Activated T-helper 1 cell treated with anti-CD3 and anti-CD28 coated beads, Interleukin-2, amount 50 U/mL, for 16 hours (primary cell): ENCODE measurements at places on chromosomes 5 and 9.

GRCh38 chr9:111186021-111186530, 143.9 kb downstream of the OR2K2 start:
- DNase-seq = no peak

DNA sequence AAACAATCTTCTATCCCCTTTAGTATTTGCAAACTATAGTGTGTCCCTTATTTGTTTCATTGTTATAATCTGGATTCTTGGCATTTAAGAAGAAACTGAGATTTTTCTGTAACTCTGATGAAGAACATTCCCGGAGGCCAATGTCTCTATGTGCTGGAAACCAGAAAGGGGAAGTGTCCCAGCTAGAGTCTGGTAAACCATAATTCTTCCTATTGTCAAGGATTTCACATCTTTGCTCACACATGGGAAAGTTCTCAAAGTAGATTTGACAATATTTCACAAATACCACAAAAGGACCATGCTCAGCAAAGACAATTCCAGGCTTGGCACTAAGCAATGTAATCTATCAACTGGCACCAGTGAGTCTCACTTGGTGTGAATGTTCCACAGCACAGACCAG, 146.8 kb downstream of the MUSK start:
- DNase-seq = no peak

- DNase-seq = no peak
These were observed 43.7 kb downstream of the PHF2 start for GRCh38 chr9:93620041-93620506.

GRCh38 chr9:108339251-108339650, 516.5 kb downstream of the ACTL7B start:
- DNase-seq = no peak

DNA sequence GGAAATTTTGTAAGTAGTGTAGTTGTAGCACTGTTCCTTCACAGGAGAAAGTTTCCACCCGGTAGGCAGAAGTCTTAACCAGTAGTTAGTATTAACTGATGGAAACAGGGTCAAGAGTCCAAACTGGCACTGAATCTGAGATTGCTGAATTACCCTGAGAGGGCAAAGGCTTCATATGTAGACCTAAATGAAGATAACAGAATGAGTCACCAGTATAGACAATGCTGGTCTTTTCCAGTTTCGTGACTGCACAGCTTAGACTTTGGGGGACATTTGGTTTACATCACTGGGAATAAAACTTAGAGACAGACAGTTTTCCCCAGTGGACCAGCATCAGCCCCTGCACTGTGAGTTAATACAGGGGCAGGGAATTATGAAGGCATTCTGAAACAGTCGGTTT, 60.5 kb downstream of the PCSK5 start:
- no peak for DNase-seq

GRCh38 chr5:18660511-18660910, 1026.3 kb downstream of the TAF11L14 start:
- no peak for DNase-seq

- no peak for DNase-seq
These were observed 1.0 kb upstream of the NTMT1 start for GRCh38 chr9:129624947-129625346.

DNA sequence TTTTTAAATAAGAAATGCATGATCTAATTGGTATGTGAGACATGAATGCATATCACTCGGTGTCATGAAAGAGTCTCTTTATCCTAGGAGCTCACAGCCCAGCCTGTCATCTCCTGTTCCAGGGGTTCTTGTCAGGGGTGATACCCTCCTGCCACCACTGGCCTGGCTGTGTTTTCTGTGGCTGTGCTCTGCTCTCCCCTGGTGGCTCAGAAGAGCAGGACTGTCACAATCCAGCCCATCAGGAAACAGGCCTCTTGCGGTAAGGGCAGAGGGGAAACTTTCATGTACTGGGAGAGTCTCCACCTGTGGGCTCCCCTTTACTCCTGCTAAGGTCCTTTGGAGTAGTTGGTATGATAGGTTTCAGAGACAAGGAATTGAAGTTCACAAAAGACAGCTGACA, 240.2 kb upstream of the GLRA1 start:
- DNase-seq = no peak

DNA sequence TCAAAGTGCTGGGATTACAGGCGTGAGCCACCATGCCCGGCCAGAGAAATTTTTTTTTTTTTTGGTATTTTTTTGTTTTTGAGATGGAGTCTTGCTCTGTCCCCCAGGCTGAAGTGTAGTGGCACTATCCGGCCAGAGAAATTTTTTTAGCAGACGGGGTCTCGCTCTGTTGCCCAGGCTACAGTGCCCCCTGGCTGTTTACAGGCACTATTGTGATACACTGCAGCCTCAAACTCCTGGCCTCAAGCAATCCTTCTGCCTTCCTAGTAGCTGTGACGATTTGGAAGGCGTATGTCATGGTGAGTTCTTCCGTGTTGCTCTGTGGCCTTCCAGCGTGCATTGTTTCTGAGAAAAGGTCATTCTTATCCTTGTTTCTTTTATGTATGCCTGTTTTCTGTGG, 47.5 kb downstream of the CNOT6 start:
- DNase-seq = no peak

GRCh38 chr5:66307647-66308241, 163.6 kb downstream of the SREK1 start:
- no peak for DNase-seq

DNA sequence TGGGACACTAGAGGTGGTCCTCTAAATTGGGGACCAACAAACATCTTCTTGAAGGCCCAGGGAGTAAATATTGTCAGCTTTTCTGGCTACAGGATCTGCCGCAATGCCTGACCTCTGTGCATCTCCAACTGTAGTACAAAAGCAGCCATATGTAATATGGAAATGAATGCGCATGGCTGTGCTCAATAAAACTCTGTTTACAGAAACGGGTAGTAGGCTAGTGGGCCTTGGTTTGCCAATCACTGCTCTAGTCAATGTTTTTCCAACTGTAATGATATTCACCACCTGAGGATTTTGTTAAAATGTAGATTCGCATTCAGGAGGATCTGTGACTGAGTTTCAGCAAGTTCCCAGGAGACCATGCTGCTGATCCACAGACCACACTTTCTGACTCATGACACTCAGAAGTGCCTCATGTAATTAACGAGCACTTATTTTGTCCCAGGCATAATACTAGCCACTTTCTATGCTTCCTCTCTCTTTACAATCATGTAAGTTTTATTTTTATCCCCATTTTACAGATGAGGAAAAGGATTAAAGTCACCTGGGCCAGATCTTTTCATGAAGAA, 96.9 kb downstream of the MED27 start:
- no peak for DNase-seq

- no peak for DNase-seq
These were observed 41.1 kb downstream of the FGF1 start for GRCh38 chr5:142644640-142645361.

DNA sequence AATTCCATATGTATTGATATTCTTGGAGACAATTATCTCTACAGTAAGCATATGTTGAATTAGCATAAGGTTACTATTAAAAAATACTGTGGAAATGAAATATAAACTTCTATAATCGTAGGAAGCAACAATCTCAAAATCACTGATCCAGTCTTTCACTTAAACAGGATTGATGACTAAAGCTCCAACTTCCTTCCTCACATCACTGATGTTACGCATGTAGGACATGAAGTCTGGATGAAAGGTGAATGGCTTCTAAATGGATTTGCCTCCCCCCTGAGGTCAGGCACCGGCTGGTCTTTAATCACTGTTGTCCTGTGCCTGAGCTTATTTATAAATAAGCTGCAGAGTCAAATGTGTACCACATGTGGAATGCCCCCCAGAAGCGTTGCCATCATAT, 157.1 kb upstream of the NFIB start:
- DNase-seq = no peak

DNA sequence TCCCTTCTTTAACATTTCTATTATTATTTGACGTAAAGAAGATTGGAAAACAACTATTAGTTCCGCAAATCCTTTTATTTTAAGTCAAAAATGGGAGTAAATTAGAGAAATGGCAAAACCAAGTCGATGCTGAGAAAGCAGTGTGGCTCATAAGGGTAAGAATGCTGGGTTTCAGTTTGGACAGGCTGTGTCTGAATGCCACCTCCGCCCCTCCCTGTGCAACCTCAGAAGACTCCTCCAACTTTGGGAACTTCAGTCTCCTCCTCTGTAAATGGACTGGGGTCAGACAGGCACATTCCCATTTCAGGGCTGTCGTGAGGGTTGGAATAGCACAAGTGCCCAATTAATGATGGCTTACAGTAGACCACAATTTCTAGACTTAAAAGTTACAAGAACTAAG, 154.0 kb downstream of the GABBR2 start:
- no peak for DNase-seq

DNA sequence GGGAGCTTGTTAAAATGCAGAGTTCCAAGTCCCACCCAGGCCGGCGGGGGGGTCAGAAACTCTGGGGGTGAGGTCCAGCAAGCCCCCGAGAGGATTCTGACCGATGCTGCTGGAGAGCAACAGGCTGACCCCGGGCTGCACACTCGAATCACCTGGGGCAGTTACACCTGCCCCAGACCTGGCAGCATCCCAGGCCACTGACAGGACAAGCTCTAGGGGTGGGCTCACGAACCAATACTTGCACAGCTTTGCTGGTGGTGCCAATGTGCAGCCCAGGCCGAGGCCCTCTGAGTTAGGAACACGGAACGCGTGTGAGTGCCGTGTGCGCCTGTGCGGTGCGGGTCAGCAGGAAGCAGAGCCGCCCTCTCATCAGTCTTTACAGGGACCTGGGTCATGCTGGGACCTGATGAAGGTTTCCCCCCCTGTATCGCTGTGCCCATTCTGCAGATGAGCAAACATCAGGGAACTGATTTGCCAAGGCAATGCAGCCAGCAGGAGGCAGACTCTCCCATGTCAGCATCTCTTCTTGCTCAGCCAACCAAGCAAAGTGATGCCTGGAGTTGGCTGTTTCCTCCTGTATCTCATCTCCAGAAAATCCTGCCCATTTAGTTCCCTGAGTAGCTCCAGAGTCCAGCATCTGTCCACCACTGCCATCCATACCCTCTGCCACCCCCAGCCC, 16.3 kb downstream of the FAM163B start:
- DNase-seq = no peak

GRCh38 chr5:76522103-76522935, 100.9 kb downstream of the F2RL2 start:
- no peak for DNase-seq

DNA sequence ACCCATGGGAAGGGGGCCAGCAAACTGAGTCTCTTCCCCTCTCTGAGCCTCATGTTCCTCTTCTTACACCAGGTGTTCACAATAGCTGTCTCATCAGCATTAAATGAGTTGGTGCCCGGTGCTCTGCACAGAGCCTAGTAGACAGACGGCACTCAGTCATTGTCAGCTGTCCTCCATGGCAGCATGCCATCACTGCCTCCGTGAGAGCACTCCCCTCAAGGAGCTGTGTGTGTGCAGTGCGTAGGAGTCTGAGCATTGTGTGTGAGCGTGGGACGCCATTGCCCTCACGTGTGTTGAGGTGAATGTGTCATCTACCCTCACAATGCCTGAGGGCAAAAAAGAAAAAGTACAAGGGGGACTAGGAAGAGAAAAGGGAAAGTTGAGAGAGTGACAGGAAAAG, 536.5 kb downstream of the CDK5RAP2 start:
- DNase-seq = no peak

DNA sequence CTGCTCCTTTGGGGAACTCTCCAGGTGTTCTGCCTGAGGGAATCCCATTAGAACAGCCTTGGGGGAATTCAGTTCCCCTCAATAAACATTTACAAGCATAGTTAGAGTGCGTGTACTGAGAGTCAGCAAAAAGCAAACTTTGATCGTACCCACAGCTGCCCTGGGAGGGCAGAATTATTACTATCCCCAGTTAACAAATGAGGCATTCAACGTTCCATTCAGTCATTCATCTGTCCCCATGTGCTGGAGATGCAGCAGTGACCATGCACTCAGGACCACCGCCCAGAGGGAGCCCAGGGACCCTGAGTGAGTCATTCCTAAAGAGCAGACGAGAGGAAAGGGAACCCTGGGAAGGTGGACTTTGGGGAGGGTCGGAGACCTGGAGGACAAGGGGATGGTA, 19.1 kb upstream of the TTLL11 start:
- no peak for DNase-seq

DNA sequence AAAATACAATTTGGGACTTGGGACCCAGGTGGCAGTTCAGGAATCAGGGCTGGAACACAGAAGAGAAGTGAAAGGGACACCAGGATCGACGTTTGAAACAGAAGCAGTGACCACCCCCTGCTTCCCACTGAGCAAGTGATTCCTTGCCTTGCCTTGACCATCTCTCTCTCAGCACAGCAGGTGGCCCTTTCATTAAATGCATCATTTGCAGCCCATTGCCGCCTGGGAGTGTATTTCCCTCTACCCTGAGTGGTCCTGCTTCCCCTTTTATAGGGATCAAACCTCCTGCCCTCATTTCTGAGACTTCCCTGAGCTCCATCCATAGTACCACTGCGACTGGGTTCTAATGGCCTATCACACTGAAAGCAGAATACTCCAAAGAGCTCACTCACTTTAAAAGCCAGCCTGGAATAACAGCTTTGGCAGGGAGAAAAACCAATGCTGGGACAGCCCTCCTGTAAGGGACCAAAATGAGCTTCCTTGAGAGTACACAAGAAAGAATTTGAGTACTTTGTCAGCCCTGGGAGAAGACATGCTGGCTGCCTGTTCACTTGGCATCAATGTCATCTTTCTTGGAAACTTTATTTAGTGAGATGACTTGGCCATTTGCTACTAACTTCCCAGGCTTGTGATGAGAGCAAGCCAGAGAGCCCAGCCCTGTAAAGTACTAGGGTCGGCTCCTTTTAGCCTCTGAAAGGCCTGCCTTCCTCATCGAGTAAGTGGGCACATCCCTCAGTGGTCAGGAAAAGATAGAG, 149.7 kb downstream of the SLIT3 start:
- no peak for DNase-seq

GRCh38 chr5:168946363-168946762, 354.6 kb downstream of the SLIT3 start:
- DNase-seq = no peak

- no peak for DNase-seq
These were observed 208.5 kb upstream of the PLPPR1 start for GRCh38 chr9:100819980-100820379.

GRCh38 chr5:153080940-153081339, 409.5 kb upstream of the GRIA1 start:
- DNase-seq = no peak

- no peak for DNase-seq
These were observed 229.7 kb downstream of the ICE1 start for GRCh38 chr5:5652181-5652580.

DNA sequence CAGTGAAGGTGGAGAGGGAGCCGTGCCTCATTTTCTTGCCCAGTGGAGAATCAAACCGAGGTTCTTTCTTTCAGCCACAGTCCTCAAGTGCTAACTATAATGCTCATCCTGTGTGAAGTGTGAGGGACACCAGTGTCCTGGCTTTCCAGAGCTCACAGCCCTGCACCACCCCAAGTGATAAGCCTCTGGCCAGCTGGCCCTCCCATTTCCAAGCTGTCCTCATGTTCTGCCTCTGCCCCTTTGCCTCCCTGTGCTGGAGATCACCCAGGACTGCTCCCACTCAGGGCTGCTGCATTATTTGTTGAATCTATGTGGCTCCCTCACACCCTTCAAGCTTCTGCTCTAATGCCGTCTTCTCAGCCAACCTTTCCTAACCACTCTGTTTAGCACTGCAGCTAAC, 224.5 kb upstream of the TUT7 start:
- no peak for DNase-seq
